CD4-positive, alpha-beta T cell treated with Interferon alpha-2 for 1 hour (primary cell): ENCODE measurements at places on chromosomes 3 and 15.
A peak's percentile ranks its signal among the peaks of the same experiment; 100 is the strongest.

- DNase-seq, result no peak
These were observed 1.4 kb upstream of the ATP13A3 start for GRCh38 chr3:194488055-194488742.

DNA sequence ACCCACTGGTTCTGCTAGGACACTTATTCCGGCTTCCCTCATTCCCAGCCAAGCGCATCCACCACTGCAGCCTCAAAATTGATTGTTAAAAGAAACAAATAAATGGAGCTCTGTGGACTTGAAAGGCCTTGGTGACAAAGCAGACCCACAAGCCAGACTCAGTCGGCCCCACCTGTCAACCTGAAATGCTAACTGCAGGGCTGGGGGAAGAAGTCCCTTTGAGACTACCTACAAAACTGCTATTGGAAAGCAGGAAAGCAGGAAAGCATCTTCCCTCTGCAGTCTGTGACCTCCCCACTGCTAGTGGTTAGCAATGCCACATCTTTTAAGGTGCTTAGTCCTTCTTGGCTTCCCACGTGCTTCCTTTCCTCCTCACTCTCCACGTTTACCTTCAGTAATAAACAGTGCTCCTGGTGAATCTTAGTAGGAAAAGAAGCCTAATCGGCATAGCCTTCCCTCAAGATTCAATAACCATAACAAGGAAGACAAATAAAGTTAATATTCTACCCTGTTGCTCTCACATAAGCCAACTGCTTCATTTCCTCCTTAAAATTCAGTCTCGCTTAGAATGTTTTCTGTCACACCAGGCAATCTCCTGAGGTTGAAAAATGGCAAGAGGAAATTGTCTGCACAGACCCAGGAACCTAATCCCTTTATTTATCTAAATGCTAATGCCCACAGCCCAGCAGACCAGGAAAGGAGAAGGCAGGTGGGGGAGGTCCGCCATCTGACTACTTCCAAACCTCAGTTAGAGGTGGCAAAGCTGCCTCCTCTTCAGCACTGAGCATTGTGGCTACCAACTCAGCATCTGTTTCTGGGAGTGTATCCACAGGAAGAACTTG is 296.2 kb downstream of the NEK10 start:
- DNase-seq, result no peak

- no peak for DNase-seq
These were observed 537.3 kb upstream of the TGFBR2 start for GRCh38 chr3:30069056-30069455.

DNA sequence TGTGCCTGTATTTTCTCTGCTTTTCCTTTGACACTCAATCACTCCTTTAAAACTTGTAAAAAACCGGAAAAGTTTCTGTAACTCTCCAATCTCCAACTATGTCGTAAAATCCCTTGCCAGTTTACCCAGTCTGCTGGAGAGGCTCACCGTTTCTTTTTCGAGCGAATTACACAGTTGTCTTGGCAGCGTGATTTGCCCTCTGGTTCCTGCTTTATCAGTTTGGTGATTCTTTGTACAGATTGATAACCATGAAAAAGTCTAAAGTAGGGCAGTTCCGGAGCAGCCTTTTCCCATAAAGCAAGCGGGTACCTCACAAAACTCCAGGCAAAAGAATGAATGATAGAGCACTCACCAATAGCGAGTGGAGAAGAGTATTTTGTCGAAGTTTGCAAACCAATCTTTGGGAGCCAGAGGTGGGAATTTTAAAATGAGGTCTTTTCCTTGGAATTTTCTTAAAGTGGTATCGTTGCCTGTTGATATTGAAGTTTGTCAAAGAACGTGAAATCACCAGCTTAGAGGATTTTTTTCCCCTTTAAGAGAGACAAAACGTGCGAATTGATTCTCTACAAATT is at the start of gene TTC23:
Gene TTC23 (minus strand): TSS at position 312 of the 572 bp plus-strand sequence. CDS start 20,869 bp downstream, outside the sequence.
- DNase-seq, result no peak

DNA sequence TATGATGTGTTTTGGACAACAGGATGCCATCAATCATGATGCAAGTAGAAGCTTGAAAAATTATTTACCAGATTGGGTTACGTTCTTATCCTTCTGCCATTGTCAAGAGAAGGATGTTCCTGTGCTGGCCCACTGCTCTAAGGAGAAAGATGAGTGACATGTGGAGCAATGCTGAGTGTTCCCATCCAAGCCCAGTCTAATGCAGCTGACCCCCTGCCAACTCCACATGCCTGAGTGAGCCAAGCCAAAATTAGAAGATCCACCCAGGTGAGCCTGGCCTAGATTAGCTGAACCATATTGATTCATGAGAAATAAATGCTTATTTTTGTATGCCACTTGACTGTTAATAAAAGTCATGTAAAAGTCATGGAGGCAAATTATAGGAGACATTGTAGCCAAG is 446.5 kb downstream of the CNTN3 start:
- no peak for DNase-seq

DNA sequence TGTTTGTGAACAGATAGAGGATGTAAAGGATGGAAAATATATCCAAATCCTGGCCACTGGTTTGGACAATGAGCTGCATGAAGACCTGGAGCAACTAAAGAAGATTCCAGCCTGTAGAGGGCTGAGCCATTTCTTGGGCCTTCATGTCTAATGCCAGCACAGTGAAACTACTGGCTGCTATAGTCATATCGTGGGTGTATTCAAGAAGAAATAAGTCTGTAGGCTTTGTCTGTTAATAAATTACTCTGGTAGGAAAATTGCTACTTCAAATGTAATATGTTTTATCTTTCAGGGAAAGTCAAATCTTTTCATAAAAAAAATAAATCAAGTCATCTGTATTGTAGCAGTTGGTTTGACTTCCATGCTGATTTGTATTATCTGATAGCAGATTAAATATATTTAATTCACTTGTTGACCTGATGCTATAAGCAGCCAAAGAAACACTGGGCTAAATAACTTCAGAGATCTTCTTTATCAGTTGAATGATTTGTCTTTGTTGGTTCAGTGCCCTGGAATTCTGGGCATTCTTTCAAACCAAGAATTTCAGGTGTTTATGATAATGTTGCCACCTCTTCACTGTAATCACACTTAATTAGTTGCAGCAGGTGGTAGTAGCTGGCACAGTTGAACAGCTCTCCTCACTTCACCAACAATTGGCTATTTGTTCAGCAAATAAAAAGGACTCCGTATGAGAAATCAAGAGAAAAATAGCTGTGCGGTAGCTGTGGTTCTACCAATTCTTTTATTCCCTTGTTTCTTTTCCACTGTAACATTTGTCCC is 1109.5 kb downstream of the NSUN3 start:
- DNase-seq, result no peak

DNA sequence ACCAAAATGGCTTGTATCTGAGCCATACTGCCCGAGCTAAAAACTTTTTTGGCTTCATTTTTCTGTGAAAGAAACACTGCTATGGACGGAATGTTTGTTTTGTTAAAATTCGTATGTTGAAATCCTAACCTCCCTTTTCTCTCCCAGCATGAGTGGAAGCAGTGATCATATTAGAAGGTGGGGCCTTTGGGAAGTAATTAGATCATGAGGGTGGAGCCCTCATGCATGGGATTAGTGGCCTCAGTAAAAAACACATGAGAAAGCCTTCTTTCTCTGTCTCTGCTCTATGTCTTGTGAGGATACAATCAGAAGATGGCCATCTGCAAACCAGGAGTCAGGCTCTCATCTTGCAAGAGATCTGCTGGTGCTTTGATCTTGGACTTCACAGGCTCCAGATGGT is 7.4 kb upstream of the FNDC3B start:
- no peak for DNase-seq

GRCh38 chr15:80173022-80173759 is 20.4 kb downstream of the FAH start:
- DNase-seq, result peak; percentile 71

DNA sequence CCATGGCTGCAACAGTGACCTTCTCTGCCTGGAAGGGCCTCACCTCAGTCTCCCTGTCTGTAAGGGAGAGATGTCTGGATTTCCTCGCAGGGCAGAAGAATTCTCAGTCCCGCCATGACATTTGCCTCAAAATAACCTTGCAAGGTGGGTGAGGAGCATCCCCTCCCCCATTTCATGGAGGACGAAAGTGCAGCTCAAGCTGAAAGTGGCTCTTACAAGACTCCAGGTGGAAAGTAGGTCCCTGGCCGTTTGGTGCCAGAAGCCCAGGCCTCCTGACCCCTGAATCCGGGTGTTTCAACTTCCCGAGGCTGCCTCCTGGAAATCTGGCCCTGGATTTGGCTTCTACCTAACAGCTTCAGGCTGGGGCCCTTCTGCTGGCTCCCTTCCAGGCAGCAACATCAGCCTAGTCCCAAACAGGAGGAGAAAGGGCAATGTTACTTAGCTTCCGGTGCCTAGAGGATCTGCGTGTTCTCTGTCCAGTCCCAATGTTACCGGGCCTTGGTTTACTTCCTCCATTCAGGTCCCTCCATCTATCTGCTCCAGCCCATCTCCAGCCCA is 769 bp upstream of the CSPG4 start:
- no peak for DNase-seq

DNA sequence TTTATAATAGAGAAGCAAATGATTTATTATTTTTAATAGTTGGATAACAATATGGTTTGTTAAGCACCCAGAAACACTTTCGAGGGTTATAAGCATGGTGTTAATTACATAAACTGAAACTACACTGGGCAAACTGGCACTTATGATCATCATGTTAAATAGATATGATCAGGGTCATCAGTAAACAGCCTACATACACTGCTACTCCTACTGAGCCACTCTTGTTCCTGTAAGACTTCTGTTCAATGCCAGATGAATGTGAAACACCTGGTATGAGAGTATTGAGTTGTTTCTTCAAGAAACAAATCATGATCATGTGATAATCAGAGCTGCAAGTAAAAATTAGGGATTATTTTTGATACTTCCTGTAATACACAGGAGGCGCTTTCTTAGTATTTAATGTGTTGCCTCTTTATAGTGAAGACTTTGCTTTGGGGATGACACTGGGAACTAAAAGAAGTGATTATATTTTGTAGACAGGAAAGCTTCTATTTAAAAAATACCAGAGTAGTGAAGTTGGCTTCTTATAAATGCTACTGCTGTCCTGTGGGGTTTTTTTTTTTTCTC is 32.3 kb upstream of the UTS2B start:
- no peak for DNase-seq
